ENCODE measurements at places on chromosomes 11 and 22. TPM values are rescaled to one million over a fixed set of nuclear protein-coding genes. Genes with fewer than 3 reads are reported as not detected.

Gene TAGLN
- 5.1 TPM for total RNA-seq

Gene YPEL4
- total RNA-seq = 1.5 TPM

DNA sequence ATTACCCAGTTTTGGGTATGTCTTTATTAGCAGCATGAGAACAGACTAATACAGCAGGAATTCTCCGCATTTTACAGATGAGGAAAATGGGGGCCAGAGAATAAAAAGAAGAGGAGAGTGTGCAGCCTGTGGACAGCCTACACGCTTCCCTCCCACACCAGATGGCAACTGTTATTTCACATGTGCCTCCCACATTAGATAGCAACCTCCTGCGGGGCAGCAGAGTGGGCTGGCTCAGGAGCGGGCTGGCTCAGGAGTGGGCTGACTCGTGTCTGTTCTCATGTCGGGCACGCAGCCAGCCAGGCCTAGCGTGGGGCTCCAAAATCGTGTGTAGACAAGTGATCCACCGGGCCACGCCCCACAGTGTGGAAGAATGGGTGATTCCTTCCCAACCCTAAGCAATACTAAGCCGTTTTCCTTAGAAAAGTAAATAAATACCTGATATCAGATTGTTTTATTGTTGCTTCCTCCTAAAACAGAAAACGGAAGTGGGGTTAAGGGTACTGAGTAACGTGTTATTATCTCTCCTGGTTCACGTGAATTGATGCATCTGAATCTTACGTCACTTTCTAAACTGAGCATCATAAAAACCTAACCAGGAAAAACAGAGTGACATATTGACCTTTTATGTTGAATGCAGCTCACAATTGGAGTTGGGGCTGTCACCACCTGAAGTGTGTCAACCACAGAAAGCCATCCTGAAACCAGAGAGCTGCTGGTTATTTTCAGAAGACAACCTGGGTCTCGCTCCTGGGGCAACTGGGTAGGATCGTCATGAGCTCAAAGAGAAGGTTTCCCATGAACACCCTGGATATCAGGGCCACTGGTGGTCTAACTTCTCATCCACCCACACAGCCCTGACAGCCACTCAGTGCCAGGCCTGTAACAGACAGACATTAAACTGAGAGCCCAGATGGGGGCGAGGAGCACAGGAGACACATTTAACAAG lies 3.3 kb downstream of the TTLL1 start:
- no peak for ATAC-seq

- ATAC-seq = no peak
Measured at GRCh38 chr11:2267306-2267850, 3.0 kb downstream of the ASCL2 start.

GRCh38 chr22:46878191-46878948 lies 115.9 kb downstream of the TBC1D22A start:
- no peak for ATAC-seq

DNA sequence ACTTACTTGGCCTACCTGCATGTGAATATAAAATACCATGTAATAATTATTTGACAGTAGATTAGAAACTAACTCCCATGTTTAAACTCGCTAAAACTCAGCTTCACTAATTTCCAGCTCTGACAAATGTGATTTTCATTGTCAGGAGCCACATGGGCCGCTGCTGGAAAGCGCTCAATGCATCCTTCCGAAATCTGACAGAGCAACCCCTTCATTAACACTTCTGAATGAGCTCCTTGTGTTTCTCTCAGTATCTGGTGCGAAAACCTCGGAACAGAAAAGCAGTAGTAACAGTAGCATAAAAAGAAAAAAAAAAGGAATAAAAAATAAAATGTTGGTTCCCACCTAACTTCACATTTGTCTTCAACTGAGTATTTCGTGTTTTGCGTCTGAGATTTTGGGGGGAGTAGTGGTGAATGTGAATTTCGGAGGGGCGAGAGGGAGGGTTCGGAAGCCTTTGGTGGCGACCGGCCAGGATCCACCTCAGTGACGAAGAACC lies 710 bp downstream of the MTCH2 start:
- no peak for ATAC-seq

DNA sequence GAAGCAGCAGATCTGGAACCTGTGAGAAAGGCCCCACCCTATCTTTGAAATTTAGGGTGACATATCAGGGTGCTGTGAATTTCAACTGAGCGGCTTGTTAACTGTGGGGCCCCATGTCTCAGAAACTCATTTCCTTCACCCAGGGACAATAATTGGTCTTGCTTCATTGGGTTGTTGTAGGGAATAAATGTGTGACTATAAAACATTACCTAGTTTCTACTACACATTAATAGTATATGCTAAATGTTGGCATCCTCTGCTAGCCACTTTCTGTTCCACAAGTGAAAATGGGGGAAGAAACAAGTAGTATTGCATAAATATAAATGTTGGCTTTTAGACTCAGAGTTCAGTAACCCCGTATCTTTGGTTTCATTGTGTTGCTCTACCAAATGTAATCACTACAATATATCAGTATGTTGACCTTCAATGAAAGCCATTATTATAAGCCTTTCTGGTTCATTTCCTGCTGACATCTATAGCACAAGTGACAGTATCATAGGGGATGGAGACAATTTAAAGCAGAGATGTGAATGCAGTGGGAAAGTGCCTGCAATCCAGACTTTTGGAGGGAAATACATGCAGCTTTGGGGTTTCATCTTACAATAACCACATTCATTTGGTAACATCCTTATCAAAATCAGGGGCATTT lies 905.5 kb upstream of the RAG2 start:
- ATAC-seq = no peak

DNA sequence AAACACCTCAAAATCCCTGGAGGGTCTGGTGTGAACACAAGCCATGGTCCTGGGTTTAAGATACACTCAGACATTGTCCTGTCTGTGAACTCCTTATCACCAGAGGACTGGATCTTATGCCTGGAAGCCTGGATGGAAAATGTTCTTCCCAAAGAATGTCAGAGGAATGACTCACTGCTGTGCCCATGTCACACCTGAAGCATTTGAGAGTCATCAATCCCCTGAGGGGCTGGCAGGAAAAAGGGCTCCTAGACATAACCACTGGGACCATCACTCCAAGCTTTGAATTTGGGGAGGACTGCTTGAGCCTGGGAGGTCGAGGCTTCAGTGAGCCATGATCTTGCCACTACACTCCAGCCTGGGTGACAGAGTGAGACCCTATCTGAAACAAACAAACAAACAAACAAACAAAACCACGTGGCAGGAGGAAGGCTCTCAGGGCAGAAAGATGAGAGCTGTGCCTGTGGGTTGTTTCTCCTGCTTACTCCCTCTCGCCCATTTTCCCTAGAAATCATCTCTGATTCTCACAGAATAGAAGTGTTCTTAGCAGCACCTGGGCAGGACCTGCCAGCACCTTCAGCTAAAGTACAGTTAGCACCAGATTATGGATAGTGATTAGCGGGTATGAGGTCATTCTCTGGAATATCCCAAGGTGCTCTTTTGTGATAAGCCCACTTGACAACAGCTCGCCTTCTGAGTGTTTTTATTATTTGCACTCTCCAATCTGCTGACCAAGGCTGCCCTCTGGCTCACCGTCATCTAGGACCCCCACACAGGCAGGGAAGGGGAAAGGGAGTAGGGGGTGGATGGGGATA lies 11.9 kb upstream of the PRG2 start:
- ATAC-seq = no peak

Data from activated T-helper 17 cell treated with anti-CD3 and anti-CD28 coated beads, Interleukin-2, amount 50 U/mL, for 72 hours (primary cell).